ENCODE measurements at places on chromosomes 3 and 15.

DNA sequence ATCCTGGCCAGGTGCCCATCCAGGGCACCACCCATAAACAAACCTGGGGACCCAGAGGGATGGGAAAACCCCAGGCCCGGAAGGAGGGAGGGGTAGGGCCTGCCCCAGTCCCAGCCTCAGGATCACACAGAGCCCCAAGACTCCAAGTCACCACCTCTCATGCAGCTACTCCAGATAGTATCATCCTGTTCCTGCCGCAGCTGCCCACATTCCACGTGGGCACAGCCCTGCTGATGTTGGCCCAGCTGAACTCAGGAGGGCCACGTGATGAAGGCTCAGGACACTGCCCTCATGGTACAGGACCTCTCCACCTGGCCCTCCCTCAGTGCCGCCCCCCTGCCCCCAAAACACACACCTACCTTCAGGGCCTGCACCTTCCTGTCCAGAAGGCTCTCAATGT lies 69.5 kb downstream of the CACNA2D2 start:
- no peak for DNase-seq

- DNase-seq: no peak
Observed at GRCh38 chr3:44958386-44958785, 17.6 kb downstream of the ZDHHC3 start.

DNA sequence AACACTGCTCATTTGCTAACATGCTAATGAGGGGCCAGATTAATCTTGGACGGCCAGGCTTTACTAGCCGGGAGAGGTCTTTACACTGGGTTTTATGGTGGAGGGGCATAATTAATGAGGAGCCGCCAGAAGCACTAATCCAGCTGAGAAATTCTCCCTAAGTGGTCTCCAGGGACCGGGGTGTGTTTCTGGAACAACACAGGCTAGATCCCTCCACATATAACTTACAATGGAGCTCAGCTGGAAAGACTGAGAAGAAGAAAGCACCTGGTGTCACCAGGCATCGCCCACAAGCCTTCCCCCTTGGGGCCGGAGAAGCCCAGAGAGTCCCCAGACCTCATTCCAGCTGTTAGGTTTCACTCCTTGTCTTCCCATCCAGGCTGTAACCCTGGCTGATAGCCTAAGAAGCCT lies 127.5 kb downstream of the MEGF11 start:
- peak; percentile 99 for DNase-seq

GRCh38 chr3:171328419-171329082 lies 131.7 kb downstream of the TNIK start:
- peak; percentile 89 for DNase-seq

DNA sequence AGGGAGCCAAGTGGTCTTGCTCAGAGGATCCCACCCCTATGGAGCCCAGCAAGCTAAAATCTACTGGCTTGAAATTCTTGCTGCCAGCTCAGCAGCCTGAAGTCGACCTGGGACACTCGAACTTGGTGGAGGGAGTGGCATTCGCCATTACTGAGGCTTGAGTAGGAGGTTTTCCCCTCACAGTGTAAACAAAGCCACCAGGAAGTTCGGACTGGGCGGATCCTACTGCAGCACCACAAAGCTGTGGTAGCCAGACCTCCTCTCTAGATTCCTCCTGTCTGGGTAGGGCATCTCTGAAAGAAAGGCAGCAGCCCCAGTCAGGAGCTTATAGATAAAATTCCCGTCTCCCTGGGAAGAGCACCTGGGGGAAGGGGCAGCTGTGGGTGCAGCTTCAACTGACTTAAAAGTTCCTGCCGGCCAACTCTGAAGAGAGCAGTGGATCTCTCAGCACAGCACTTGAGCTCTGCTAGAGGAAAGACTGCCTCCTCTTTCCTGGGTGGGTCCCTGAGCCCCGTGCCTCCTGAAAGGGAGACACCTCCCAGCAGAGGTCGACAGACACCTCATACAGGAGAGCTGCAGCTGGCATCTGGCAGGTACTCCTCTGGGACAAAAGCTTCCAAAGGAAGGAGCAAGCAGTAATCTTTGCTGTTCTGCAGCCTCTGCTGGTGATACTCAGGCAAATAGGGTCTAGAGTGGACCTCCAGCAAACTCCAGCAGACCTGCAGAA lies 576.3 kb upstream of the NECTIN3 start:
- no peak for DNase-seq

- DNase-seq: no peak
Observed at GRCh38 chr15:72227192-72227586, 3.8 kb downstream of the PKM start.

DNA sequence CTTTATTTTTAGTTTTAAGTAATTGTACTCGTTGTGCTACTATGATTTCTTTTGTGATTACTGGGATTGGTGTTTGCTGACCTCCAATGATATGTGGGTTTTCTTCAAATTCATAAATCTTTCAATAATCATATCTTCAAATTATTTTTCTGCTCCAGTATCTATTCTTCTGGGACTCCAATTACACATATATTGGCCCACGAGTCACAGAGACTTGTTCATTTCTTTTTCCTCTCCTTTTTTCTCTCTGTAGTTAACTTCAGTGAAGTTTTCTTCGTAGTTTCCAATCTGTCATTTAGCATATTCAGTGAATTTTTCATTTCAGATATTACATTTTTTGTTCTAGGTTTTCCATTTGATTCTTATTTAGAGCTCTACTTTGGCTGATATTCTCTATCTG lies 21.4 kb downstream of the RFX7 start:
- DNase-seq: no peak

DNA sequence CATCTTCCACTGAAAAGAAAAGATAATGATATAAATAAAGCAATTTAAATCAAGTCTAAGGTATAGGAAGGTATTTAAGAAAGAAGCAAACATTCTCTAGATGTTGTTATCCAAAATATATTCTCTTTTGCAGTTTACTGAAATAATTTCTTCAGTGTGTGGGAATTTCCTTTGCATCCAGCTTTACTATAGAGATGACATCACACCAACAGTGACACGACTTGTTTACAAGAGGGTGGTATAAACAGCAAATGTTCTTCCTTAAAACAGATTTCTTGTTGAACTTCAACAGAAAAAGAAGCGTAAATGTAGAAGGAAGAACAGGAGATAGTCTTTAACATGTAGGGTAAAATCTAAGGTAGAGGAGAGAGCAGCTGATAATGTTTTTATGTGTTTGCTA lies 202.5 kb downstream of the ROBO2 start:
- no peak for DNase-seq

GRCh38 chr3:108391917-108392593 lies 95.7 kb downstream of the HHLA2 start:
- no peak for DNase-seq

GRCh38 chr3:16818194-16818593 lies 66.6 kb upstream of the PLCL2 start:
- no peak for DNase-seq

- no peak for DNase-seq
Observed at GRCh38 chr3:137325170-137325569, 367.4 kb downstream of the IL20RB start.

GRCh38 chr3:128143496-128143895 lies 9.8 kb upstream of the EEFSEC start:
- no peak for DNase-seq

DNA sequence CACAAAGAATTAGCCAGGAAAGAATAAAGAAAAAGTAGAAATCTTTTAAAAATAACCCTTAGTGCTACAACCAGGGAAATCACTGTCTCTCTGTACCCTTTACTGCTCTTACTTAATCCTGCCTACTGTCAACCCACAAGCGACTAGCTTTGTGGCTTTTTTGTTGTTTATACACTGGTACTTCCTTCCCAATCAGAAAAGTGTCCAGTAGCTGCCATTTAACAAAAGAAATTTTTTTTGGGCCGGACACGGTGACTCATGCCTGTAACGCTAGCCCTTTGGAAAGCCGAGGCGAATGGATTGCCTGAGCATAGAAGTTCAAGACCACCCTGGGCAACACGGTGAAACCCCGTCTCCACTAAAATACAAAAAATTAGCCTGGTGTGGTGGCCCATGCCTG lies 13.8 kb upstream of the FAM219B start:
- DNase-seq: no peak

Measured in NCI-H524 treated with DMSO at 0.1 percent for 48 hours (cell line).